ENCODE measurements at places on chromosomes 12 and 14.

DNA sequence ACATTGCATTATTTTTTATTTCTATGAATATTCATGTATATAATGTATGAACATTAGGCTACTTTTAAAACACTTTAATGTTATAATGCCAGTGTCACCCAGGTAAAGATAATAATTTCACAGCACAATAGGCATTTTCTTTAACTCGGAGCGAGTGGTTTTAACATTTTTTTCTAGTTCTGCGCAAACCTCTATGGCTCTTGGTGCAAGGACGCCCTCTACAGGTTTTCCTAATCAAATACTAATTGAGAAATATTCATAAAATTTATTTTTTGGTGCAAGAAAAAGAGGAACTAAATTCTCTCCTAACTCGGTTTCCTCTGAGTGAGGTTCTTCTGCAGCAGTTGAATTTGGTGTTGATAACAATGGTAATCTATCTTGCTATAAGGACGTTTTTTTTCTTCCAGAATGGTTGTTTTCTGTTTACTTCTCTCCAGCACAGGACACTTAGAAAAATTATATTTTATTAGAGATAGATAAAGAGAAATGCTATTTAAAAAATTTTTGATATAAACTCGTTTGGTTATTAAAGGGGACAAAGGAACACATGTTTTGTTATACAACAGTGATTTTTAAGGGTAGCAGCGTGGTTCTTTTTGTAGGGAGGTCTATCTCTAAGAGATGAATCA is 2.4 kb upstream of the WIF1 start:
- DNase-seq: peak; percentile 50

GRCh38 chr12:113875691-113876090 is 90.4 kb downstream of the RBM19 start:
- DNase-seq: peak; percentile 82

DNA sequence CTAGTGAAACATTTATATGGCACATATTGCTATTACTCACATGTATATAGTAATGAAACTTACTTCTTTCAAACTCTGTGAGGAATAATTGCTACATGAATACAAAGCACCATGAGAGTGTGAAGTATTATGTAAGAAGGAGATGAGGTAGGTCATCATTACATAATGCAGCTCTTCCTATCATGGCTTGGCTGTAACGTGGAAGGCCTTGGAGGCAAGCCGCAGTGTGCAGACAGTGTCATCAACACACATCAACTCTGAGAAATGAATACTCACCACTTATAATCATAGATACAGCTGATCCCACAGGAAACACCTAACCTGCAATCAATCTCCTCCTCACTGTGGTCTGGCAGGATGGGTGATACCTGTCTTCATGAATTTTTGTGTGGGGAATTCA is 49.9 kb upstream of the CCDC91 start:
- DNase-seq: no peak

DNA sequence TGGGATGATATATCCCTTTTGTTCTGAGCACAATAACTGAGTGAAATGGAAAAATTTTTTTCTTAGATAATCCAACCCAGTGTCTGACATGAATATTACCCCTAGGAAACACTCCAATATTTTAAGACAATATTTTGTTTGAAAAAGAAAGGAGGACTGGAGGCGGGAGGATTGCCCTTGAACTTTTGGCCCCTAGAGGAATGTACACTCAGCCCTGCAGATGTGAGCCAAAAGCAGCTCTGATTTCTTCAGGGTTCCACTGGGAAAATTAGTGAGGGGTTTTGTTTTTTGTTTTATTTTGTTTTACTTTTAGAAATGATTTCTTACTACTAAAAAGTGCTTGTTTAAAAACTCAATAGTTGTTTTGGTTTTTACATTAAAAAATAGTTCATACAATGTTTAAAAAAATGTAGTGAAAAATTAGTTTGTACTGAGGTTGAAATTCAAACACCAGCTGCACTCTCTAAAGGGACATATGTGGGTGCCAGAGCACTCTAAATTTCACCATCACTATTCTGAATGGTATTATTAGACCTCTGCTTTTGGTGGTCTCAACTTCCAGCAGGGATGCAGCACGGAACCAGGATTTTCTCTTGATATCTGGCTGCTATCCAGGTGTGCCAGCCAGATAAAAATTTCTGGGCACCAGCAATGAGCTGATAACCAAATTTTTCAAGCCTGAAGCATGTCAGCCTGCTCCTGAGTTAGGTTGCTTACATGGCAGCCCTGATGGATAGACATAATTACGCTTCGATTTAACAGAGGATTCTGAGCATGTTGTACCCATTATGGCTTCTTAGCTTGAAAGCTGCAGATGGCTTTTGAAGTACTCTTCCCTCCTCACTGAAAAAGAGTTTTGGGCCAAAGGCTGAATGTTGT is 141.9 kb downstream of the ANO6 start:
- no peak for DNase-seq

DNA sequence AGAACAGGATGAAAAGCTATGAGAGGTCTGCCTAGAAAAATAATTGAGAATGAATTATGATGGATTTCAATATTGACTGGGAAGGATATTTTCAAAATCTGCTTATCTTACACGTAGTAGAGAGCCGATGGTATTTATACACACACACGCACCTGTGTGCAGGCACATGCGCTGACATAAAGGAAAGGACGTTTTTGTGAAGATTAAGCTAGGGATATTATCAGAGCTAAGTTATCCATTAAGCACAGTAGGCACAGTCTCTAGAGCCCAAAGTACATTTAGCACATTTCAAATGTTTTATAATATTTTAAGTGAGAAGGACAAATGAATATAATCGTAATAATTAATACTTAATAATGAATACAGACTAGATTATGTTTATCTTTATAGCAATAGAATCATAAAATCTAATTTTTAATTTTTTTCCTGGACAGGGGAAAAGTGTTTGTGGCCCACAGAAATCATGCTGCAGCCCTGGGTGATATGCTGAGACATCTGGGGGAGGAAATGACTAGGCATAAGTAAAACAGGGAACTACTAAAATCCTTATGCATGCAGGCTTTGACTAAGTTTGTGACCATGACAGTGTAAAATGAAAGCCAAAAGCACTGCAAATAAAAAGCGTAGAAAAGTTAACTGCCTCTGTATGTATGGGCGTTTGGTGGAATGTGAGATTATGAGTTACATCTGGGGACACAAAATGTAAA is 146.1 kb downstream of the KITLG start:
- DNase-seq: no peak

DNA sequence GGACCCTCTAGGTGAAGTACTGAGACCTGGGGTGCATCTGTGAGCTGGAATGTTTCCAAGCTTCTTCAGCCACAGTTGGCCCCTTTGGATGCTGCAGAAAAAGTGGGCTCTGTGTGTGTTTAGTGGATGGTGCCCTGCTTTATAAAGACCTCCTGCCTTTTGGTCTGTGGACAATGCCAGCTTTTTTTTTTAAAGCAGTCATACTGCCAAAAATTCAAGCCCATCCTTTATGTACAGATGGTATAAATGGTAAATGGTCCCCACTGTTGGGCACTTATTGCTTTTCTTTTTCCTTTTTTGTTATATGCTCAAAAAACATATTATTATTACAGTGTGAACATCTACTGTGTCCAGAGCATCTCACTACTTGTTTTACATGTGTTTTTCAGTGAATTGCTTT is 81.1 kb downstream of the SMOC1 start:
- DNase-seq: no peak

DNA sequence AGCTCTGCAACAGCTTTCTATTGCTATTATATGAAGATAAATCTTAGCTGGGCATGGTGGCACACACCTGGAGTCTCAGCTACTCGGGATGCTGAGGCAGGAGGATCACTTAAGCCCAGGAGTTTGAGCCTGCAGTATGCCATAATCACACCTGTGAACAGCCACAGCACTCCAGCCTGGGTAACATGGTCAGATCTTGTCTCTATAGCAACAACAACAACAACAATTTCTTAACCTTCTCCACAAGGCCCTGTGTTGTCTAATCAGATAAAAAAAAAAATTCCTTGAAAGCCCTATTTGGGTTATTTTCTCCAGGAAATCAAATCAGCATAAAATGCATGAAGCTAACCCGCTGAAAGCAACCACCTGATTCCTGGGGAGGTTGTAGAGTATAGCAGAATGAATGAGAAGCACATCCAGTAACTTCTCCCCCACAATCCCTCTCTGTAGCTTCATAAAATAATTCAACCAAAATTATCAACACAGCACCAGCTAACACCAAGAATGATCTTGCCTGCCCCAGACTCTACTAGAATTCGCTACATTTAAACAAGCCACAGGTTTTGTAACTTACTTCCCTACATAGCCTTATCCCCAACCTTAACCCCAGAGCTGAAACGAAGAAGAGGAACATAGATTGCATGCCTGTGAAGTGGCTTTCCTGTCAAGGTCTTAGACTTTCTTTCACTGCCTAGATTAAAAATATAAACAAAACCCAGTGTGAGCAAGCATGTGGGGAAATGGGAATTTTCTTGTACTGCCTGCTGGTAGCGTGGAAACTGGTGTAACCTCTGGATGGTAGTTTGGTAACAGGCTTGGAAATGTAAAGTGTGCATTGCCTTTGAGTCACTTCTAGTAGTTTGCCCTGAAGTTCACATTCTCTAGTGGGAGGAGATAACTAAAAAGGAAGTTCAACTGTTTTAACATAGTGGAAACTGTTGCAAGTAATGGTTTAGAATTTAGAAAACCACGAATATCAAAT is 6.0 kb upstream of the STK38L start:
- no peak for DNase-seq

DNA sequence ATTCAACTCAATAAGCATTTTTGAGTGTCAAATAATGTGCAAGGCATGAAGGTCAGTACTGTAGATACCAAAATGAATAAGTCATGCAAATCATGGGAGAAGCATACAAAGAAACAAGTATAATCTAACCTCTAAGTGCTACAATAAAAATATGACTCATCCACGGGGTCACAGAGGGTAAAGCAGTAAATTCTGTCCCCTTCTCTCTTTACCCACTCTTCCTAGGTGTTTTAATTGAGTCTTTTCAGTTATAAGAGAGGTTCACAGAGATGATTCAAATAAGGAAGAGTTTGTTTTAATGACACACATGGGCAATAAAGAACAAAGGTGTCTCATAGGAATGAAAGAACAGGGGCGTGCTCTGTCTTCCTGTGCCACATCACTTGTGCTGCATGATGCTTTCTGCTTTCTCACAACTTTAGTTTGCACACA is 71.5 kb upstream of the DAAM1 start:
- no peak for DNase-seq

- no peak for DNase-seq
These were observed 33.8 kb downstream of the PLEKHG7 start for GRCh38 chr12:92736605-92737004.

- DNase-seq: no peak
These were observed 135.1 kb downstream of the PPM1H start for GRCh38 chr12:62799766-62800406.

GRCh38 chr14:89356927-89357326 is 60.1 kb downstream of the FOXN3 start:
- no peak for DNase-seq

- no peak for DNase-seq
These were observed 406 bp downstream of the PARP2 start for GRCh38 chr14:20343862-20344220.

DNA sequence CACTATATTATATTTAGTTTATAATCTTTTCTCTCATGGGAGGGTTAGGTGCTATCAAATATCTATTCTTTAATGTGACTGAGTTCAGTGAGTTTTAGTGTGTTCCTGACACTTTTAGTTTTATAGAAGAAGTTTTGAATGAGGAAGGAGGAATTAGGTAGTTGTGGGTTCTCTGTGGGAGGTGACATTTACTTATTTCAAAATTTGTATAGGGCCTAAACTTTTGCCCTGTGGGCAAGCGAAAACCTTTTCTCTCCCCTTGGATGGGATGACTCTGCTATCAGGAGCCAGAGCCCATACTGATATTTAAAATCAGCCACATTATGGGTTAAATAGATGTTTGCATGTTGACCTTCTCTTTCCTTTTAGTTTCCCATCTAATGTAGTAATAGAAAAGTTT is 43.6 kb downstream of the SPATS2 start:
- DNase-seq: no peak

DNA sequence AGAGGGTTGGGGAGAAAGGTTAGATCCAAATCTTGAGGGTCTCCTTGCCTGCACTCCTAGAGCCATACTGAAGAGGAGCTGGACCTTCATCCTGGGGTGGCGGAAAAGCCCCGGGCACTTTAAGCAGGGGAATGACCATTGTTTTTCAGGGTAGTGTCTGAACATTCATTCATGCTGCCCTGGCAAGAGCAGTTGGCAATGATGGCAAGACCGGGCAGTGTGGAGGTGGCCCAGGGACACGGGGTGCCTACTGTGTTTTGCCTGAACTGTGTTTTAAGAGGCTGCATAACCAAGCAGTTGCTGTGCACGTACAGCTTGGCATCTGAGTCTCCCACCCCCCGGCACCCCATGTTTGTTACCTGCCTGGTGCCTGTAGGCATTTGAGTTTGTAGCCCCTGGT is 14.7 kb downstream of the TPCN1 start:
- DNase-seq: no peak

- no peak for DNase-seq
These were observed 7.6 kb upstream of the ZNF410 start for GRCh38 chr14:73879027-73879426.

DNA sequence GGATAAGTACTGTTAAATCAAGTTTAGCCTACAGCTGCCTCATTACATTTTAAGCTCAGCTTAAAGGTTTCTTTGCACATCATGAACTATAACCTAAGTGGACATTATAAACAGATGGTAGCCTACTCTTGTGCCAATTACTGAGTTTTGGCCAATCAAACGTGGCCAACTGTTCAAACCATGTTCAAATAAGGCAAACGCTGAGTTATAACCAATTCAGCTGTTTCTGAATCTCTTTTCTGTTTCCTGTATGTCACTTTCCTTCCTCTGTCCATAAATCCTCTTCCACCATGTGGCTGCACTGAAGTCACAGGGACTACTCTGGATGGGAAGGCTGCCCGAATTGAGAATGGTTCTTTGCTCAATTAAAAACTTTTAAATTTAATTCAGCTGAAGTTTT is 98.4 kb downstream of the BCAT1 start:
- no peak for DNase-seq

GRCh38 chr12:15152456-15152855 is 68.8 kb downstream of the RERG start:
- DNase-seq: no peak

DNA sequence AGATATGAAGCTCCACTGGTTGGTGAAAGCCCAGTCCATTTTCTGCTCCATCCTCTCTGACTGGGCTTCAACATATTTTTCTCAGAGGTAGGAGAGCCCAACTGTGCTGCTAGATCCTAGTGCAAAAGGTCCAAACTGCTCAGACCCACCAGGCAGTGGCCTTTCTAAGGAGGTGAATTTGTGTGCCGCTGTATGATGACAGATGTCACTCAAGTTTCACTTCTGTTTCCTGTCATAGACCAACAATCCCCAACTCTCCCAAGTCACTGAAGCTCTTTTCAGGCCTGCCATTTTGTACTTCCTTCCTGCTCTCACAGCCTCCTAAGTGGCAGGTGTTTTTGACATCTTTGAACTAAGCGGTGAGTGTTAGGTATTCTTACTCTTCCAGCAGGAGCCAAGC is 16.4 kb upstream of the RNASE4 start:
- DNase-seq: no peak

DNA sequence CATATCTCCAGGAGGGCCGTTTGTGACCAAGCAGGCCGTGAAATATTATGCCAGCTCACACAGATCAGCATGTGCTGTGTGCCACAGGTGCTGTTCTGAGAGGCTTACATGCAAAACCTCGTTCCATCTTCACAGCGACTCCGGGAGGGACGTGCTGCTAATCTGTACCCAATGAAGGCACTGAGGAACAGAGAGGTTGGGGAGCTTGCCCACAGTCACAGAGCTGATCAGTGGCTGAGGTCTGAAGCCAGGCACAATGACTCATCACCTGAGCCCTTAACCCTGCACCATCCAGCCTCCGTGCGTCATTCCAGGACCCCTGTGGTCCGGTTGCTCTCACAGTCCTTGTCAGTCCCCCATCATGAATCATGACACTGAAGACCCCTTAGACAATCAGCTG is 66.7 kb downstream of the SLC6A12 start:
- DNase-seq: no peak

Data from NCI-H2029 (cell line).